ENCODE measurements at places on chromosomes 4 and X.
A peak's percentile ranks its signal among the peaks of the same experiment; 100 is the strongest.

DNA sequence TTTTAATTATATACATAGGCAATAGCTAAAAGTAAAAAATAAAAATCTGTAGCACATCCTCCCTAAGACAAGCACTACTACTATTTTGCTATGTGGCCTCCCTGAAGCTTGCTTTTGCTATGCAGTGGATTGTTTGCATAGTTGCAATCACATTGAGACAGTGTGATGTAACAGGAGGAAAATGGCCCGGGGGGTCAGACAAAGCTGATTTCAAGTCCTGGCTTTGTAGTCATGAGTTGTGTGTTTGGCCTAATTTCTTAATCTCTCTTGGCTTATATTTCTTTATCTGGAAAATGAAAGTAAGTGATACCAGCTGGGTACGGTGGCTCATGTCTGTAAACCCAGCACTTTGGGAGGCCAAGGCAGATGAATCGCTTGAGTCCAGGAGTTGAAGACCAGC, 166.6 kb downstream of the LHFPL1 start:
- DNase-seq, result peak; percentile 47

- DNase-seq, result no peak
These were observed 138.7 kb upstream of the RAPGEF2 start for GRCh38 chr4:158964114-158964727.

DNA sequence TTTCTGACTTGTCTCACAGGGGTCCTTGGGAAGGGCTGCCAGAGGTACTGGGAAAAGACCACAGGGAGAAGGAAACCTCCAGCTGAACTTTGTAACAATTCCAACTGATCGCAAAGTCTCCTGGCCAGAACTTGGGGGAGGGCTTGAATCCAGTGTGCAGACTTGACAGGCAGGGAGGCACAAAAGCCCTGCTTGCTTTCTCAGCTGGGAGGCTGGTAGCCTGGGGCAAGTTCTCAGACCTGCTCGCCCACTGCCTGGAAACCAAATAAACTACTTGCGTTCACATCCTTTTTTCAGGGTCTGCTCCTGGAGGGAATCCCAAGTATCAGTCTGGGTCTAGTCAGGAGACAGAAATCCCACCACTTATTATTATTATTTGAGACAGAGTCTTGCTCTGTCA, 48.0 kb upstream of the CASK start:
- DNase-seq, result no peak

DNA sequence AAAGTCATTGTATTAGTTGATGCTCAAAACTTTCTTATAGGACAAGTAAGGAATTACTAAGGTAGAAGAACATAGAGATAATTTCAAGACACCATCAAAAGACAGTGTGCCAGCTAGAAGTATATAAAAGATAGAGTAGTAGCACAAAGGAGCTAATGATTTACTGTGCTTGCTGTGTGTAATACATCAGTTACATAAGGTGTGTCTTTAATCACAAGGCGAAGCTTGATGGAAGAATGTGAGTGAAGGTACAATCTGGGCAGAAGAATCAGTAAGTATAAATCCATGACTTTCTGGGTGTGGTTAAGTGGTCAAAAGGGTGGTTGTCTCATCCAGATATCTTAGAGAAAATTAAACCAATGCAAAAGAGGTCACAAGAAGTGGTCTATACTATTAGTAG, 95.1 kb upstream of the BOD1L1 start:
- DNase-seq, result no peak

DNA sequence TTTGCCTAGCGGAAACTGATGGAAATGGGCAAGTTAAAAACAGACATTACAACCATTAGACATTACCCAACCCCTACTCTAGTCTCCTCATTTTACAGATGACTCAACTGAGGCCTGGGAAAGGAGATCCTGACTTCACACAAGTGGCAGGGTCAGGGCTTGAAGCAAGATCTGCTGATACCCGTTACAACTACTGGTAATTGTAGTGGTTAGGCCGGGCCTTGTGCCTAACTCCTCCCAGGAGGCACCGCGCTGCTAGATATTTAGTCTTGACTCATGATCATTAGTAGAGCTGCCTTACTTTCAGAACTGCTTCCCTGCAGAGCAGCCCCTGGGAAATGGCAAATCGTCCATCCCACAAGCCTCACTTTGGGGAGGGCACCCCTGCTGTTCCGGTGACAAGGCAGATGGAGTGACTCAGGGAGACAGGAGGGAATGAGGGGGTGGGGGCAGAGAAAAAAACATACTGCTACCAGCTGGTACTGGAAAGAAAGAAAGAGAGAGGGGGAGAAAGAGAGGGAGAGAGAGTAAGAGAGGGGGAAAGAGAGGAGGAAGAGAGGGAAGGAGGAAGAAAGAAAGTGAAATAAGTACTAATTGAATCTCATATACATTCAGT, 12.2 kb downstream of the ARHGEF6 start:
- peak; percentile 77 for DNase-seq

DNA sequence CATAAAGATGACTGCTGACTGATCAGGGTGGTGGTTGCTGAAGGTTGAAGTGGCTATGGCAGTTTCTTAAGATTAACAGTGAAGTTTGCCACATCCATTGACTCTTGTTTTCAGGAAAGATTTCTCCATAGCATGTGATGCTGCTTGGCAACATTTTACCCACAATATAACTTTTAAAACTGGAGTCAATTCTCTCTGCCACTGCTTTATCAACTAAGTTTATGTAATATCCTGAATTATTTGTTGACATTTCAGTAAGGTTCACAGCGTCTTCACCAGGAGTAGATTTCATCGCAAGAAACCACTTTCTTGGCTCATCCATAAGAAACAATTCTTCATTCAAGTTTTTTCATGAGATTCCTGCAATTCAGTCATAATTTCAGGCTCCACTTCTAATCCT, 166.5 kb upstream of the SPRY1 start:
- DNase-seq, result no peak

DNA sequence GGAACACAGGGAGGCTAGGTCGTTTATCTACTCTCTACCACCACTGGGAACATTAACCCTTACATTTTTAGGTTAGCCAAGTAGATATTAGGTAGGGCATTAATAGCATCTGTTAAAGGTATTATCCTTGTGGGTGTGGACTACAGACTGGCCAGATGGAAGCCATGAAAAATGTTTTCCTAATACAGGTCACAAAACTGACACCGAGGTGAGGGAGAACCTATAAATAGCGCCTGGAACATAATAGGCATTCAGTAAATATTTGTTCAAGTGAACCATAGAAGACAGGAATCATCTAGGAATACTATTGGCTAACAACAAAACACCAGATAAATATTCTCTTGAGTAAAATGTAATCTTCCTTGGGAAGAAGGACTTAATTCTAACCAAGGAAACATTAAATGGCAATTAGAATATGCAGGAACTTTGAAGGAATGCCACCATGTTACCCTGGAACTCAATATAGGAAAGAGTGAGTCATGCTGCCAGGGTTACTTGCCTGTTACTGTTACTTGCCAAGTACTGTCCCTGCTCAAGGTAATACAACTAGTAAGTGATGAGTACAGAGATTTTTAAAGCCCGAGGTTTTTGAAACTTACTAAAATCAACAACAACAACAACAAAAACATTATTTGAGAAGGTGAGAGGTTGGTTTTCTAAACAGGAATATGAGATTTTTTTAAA, 79.0 kb downstream of the SOX3 start:
- DNase-seq, result no peak

DNA sequence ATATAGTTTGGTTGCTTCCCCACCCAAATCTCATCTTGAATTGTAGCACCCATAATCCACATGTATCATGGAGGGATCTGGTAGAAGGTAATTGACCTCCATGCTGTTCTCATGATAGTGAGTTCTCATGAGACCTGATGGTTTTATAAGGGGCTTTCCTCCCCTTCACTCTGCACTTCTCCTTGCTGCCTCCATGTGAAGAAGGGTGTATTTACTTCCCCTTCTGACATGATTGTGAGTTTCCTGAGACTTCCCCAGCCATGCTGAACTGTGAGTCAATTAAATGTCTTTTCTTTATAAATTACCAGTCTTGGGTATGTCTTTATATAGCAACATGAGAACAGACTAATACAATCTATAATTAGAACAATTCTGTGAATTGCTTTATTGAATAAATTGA, 11.9 kb upstream of the DCAF4L1 start:
- no peak for DNase-seq

DNA sequence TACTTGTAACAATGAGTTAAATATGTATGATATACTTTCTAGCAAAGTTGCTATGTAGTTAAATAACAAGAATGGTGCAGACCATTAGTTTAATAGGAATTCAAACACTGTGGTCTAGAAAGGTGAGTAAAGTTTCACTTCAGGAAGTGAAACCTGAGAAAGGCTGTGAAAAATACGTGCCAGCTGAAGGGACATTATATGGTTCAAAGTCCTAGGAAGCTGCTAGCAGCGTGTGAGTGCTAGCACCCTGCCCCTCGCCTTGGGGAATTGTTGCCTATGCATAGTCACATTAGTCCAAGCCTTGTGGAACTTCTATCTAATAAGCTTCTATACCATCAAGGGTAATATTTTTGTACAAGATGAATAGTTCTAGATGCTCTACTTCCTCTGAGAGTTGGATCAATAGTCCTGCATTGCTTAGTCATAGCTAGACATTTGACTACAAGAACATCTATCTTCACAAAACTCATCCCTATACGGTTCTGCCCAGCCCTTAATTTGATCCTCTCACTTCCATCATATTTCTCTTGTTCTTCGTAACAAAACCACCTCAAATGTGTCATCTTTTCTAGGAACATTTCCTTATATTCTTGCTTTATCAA, 45.8 kb upstream of the ARSJ start:
- no peak for DNase-seq

- DNase-seq, result no peak
These were observed 168.1 kb downstream of the FAT4 start for GRCh38 chr4:125482822-125483221.

DNA sequence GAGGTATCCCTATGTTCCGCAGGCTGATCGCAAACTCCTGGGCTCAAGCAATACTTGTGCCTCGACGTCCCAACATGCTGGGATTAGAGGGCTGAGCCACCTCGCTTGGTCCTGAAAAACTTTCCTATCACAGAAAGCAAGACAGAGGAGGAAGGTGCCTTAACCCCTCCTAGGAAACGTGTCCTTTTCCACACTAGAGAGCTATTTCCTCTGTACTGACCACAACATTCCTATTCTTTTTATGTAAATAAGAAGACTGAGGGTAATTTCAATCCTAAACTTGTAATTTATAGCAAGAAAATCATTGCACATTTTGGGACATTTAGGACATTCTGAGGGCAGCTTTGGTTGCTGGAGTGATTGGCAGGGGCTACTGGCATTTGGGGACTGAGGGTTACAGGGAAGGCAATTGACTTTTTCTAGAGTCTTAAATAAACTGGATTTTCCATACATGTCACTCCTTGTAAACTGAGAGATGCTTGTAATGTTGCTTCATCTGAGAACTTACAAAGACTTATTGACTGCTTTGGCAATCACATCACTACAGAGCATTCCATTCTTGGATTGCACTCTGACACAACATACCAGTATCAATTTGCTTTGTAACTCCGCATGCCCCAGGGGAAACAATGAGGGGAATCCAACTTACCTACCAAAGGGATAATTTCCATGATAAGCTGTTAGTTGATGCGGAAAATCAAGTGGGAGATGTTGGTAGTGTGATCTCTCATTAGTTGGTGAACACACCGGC, 15.6 kb downstream of the XAGE3 start:
- DNase-seq, result peak; percentile 15

- no peak for DNase-seq
These were observed 181.1 kb downstream of the EVC2 start for GRCh38 chr4:5527211-5527610.

GRCh38 chr4:30941641-30942040, 221.5 kb downstream of the PCDH7 start:
- DNase-seq, result no peak

GRCh38 chr4:76083386-76083988, 9.0 kb downstream of the ART3 start:
- DNase-seq, result no peak

- no peak for DNase-seq
These were observed 69.1 kb downstream of the TMA16 start for GRCh38 chr4:163563592-163563991.

DNA sequence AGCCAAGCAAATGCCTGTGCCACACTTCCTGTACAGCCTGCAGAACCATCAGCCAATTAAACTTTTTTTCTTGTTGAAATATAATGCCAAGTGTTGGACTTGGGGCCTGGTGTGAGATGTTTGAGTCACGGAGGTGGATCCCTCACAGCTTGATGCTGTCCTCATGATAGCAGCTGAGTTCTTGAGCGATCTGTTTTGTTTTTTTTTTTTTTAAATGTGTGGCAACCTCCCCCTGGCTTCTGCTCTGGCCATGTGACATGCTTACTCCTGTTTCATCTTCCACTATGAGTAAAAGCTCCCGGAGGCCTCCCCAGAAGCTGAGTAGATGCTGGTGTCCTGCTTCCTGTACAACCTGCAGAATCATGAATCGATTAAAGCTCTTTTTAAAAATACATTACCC, 973.3 kb upstream of the FTHL17 start:
- no peak for DNase-seq

- DNase-seq, result peak; percentile 27
These were observed 54.5 kb downstream of the TENM3 start for GRCh38 chr4:182297659-182298058.

DNA sequence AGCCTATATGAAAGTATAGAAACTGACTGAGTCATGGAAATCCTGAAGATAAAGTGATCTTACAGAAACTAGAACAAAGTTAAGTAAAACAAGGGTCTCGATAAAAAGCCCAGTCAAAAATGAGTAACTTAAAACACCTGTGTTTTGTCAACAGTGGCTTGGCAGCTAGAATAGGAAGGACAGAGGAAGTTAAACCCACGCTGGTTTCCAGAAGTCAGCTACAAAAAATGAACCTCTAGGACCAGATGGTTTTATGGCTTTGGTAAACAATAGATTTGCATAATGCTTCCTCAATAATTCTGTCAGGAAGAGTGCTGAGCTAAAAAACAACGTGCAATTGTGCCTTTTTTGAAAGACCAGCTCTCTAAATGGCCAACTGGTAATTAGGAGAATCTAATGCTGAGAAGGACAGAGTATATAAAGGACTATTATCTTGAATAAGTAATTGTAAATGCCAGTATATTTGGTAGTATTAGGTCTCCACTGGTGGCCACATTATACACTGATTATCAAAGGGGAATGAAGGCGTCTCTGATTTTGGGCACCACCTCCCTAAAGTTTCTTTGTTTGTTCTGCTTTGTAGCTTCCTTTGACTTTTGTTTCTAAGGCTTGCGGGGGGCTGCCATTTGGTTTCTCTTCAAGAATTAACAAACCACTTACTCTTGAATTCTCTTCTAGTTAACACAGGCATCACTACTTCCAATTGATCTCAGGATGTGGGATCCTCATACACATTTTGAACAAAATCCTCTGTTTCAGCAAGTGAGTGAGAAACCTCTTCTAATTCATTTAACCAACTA, 72.2 kb upstream of the PPP3CA start:
- DNase-seq, result no peak

- no peak for DNase-seq
These were observed 30.3 kb downstream of the ARAP2 start for GRCh38 chr4:36213977-36214376.

DNA sequence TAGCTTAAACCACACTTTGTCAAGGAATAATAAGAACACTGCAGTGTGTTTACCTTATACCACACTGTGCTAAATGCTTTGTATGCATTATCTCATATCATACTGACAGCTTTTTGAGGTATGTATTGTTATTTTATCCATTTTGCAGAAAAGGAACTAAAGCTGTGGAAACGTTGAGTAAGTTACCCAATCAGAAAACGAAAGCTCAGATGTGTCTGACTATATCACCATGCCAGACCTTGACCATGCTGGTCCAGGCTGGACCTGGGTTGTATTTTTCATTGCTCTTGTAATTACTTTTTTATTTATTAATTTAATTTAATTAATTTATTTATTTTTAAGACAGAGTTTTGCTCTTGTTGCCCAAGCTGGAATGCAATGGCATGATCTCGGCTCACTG, 2.1 kb downstream of the HSD17B11 start:
- no peak for DNase-seq
